DMS79 (cell line): ENCODE measurements at places on chromosomes 1 and 21.

- DNase-seq: peak; percentile 26
Observed at GRCh38 chr1:204507317-204508105, 8.7 kb upstream of the MDM4 start.

DNA sequence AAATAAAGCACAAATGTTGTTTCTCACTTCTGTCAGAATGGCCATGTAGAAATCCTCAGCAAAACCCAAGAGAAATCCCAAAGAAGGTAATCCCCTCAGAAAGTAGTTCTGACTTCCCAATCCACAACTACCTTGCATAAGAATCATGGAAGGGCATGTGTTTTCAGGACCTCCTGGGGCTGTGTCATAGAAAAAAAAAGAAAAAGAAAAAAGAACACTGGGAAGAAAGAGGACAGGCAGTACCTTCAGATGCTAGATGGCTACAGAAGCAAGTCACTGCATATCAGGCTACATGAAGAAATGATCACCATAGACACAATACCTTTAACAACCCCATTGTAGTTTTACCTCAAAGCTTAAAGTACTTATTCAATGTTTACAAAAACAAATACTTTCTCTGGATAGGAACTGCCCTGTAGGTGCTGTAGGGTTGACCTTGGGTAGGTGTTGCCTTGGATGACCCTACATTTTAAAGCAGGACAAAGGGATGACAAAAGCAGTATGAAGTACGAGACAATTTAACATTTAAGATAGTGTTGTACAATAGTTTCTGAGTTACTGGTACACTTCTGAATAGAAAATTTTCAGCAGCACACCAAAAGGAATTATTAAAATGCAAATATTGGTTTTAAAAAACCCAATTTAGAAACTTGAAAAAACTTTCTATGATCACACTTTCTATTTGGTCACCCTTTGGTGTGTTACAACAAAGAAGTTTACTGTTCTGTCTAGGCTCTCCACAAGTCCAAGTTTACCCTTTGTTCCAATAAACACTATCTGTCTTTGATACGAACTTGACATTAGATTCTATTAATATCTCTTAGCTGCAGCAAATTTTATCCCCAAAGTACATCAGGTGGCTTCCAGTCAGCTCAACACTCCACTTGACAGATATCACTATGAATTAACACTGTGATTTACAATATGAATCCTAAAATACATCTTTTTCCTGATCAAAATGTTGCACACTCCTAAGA, 5.0 kb downstream of the TRIT1 start:
- DNase-seq: no peak

DNA sequence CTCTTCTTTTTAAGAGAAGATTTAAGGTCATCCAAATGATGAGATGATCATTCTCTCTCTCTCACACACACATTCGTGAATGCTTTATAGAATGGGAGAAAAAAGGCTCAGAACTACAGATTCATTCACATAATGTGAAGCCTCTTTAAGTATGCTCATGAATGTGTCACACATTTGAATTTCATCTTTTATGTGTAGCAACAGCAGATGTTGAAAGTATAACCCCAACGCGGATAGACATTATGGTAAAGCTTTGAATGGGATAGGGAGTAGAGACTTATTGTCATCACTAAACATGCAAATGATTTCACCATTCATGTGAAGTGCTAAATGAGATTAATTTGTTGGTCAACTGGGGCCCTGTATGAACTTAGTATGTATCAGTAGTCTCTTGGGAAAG, 15.7 kb upstream of the PKN2 start:
- no peak for DNase-seq

DNA sequence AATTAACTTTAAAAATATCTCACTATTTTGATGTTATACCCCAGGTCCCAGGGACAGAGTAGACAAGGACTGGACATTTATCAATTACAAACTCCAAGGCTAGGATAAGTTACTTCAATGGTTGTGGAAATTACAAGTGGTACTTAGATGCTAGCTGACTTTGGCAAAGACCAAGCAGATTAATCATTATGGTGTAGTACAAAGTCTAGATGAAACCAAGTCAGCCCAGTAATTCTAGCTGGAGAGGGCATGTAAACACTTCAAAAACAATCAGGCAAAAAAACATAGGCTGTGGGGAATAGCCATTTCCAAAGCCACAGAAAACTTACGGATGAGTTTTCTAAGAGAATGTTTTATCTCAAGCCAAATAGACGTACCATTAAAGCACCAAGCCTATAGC, 124.5 kb downstream of the TSEN15 start:
- no peak for DNase-seq

- no peak for DNase-seq
Observed at GRCh38 chr21:40381111-40381510, 465.8 kb downstream of the DSCAM start.

GRCh38 chr1:51549016-51549619, 30.1 kb upstream of the EPS15 start:
- DNase-seq: no peak

DNA sequence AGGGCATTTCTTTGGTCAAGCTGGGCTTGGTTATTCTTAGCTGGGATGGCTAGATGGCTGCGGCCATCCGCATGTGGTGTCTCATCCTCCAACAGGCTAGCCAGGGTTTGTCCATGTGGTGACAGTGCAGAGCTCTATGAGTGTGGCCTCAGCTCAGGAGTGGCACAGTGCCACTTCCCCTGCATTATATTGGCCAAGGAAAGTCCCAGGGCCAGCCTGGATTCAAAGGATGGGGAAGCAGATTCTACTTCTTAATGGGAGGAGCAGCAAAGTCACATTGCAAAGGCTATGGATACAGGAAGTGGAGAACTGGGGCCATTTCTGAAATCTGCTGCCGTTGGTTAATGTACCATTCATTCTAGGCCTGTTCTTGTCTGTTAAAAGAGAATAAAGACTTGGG, 34.4 kb downstream of the STUM start:
- DNase-seq: no peak

DNA sequence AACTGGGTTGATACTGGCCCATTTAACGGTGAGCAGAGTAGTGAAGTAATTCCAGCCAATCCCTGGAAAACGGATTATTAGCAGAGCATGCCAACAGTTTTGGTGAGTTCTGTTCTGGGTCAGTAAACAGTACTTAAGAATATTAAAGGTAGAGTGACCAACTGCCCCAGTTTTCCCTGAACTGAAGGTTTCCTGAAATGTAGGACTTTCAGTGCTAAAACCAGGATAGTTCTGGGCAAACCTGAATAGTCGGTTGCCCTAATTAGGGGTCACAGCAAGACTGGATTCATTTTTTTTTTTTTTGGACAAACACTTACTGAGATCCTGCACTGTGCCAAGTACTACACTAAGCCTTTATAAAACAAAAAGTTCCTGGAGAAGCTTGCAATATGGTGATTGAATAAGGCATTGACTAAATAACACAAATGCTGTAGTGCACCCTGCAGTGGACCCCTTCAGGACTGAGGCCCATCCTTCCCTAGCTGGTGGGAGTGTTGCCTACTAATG, 75.9 kb downstream of the KCNK1 start:
- DNase-seq: no peak

- DNase-seq: no peak
Observed at GRCh38 chr1:119367432-119368124, 1.0 kb upstream of the HAO2 start.

DNA sequence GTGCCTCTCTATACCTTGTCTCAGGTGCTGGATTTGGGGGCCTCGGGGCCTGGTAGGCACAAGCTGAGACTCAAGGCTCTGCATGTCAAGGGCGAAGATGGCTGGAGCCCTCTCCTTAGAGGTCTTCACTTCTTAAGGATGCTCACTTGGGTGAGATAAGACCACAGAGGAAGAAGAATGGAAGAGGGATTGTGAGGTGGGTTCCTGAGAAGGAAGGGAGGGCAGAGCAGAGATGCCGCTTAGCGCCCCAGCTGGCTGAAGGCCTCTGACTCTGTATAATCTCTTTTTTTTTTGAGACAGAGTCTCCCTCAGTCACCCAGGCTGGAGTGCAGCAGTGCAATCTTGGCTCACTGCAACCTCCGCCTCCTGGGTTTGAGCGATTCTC, 32.2 kb downstream of the SOX13 start:
- DNase-seq: no peak

- DNase-seq: no peak
Observed at GRCh38 chr1:30383221-30383711, 340.1 kb downstream of the MATN1 start.

DNA sequence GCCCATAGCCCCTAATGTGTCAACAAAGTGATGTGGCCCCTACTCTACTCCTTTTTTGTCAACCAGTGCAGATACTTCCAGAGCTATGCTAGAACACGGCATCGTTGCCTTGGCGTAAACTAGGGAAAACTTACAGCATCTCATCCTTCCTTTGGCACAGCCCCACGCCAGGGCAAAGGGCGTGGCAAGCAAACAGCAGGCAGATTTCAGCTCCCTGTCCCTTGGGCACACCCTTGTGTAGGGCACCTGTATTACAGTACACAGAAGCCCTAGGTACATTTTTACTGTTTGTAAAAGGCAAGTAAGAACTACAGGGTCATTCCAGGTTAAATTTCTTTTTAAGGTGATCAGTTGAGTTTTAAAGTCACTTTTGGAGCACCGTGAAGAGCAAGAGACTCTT, 29.3 kb downstream of the PRDX6 start:
- DNase-seq: no peak

- DNase-seq: no peak
Observed at GRCh38 chr1:236868625-236869467, 73.8 kb downstream of the MTR start.

DNA sequence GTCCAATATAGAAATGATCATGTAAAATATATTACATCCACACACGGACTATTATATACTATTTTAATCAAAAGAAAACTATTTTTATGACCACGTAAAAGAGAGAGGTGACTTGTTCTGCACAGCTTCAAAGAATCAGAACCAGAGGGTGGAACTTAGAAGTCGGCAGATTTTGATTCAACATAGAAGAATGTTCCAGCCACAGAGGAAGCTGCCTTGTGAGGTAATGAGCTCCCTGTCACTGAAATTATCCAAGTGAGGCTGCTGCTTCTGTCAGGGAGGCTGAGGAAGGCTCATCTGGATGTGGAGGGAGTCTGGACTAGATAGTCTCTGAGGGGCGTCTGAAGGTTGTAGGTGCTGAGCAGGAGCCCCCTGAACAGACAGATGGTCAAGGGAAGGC, 2.7 kb downstream of the PLEKHA6 start:
- no peak for DNase-seq

DNA sequence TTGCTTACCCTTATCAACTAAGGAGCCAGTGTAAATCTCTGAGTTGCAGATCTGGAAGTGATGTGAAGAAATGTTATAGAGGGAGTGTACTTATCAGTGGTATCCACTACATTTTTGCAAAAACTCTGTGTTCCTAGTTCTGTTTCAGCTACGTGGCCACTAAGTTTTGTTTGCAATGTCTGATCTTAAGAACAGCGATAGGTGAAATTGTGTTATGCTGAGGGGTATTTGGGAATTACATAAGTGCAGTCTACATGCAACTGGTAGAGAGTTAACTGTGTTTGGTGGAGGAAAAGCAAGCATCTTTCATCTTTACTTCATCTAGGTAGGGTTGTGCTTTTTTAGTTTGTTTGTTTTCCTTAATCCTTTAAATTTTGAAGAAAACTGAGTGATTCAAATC, 198.8 kb upstream of the SGIP1 start:
- DNase-seq: no peak

DNA sequence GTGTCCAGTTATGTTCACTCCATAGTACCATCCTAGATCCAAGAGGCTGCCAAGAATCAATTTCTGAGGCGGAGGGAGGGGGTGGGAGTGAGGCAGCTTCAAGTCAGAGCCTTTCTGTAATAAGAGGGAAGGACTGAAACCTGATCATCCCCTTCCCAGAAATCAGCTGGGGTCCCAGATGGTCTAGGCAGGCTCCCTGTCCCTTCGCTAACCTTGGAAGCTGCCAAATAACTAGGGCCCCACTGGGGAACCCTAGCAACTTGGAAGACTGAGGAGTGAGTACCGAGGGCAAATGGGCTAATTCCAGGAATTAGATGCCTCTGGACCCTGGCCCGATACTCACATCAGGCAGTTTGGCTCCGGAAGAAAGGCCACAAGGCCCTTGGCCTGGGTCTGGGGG, 113.3 kb downstream of the NAV1 start:
- no peak for DNase-seq

GRCh38 chr1:196425513-196425912, 182.7 kb downstream of the KCNT2 start:
- DNase-seq: no peak

- DNase-seq: no peak
Observed at GRCh38 chr21:41234569-41234968, 66.6 kb downstream of the BACE2 start.

DNA sequence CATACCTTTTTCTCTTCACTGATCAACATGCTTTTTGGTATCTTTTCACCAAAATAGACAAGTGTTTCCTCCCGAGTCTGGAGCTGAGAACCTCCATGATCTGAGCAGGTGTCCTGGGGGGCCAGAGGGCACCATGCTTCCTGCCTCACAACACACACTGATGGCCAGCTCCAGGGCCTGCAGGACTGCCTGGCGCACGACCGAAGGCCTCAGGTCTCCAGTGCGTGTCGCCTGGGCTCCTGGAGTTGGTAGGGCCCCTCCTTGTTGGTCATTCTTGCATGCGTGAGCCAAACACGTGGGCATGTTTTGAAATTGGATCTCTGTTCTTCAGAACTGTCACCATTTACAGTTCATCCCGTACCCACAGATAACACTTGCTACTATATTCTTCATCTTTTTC, 64.4 kb downstream of the SLC37A1 start:
- DNase-seq: no peak

GRCh38 chr21:31293986-31294385, 50.1 kb downstream of the TIAM1 start:
- DNase-seq: no peak

DNA sequence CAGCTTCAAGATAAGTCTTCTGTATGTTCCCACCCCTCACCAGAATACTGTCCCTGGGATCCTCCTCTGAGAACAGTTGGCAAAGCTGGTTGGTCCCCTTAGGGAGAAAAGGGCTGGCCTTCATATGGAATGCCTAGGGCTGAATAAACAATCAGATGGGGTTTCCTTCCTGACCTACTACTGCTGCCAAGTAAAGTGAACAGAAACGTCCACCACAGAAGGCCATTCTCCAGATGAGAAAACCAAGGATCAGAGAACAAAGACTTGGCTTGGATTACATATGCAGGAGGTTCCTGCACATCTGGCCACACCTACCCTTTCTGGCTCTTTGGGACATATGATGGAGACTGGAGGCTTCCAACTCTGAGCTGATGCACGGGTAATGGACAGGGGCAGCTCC, 194.5 kb downstream of the HIVEP3 start:
- DNase-seq: no peak

DNA sequence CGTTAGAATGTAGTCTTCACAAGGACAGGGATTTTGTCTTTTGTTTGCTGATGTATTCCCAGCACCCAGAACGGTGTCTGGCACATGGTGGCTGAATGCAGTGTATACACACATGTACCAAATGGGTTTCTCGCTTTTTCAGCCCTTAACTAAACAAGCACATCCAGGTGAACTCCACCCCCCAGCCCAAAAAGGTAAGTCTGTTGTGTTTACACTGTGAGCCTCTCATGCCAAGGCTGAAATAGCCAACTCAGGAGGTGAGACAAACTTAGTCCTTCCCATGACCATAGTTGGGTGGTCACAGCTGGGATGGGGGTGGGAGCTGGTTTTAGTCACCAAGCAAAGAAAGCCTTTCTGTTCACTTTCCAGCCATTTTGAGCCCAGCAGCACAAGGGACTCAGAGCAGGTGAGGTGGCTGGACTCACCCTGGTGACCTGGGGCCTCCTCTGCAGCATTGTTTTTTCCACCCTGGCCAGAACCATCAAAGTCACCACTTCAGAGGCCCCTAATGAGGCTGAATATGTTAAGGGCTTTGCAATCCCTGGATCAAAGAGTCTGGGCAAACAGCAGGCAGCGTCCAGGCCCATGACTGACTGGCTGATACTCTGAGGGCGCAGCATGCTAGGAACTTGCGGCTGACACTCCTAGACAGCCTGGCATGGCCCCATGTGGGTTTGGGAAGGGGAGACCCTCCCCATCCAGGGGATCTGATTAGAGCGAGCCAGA, 8.7 kb downstream of the TENT5B start:
- DNase-seq: no peak
